ENCODE measurements at places on chromosomes 2 and 18.

DNA sequence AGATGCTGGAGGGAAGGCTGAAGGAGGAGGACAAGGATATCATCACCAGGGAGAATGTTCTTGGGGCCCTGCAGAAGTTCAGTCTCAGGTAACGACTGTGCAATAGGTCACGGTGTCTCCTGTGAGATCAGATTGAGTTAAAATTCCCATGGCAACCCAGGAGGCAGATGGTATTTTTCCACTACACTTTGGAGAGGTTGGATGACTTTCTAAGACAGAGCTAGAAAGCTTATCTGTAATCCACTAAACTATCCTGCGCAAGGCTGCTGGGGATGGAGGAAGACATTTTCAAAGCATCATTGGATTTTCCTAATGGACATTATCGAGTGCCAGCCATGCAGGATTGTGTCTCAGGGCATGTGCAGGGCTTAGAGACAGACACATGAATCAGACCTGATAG is 74.6 kb downstream of the ARMC9 start:
- ATAC-seq: no peak

DNA sequence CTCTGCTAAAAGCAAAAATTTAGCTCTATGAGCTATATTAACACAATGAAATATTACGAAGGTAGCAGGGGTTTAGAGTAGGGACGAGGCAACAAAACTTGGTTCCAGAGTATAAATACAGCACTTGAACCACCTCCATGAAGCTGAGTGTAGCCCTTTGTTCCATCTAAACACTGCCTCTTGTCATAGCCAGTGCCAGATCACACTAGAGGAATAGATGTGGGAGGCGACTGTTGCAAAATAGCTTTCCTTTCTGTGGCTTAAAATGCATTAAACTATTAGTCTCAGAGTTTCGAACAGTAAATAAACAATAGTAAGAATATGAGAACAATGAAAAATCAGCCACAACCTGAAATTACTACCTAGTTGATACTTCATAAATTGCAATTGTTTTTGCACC is 29.8 kb downstream of the PIEZO2 start:
- ATAC-seq: no peak

DNA sequence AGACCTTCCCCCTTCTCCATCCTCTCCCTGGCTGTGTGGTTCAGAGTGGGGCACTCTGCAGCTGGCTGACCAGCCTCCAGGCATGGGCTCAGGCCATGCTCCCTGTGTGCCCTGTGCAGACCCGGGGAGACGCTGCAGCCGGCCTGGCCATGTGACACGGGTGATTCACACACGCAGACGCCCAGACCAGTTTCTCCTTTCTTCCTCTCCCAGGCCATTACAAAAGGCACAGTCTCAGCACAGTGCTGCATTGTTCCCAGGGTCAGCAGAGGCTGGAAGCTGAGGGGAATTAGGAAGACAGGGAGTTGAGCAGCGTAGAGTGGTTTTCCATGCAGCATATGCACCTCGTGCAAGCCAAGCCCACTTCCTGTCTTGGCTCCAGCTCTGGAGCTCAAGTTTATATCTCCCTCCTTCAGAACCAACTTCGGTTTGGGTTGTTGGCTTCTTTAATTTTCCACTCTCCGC is 288.5 kb downstream of the TNS1 start:
- no peak for ATAC-seq

DNA sequence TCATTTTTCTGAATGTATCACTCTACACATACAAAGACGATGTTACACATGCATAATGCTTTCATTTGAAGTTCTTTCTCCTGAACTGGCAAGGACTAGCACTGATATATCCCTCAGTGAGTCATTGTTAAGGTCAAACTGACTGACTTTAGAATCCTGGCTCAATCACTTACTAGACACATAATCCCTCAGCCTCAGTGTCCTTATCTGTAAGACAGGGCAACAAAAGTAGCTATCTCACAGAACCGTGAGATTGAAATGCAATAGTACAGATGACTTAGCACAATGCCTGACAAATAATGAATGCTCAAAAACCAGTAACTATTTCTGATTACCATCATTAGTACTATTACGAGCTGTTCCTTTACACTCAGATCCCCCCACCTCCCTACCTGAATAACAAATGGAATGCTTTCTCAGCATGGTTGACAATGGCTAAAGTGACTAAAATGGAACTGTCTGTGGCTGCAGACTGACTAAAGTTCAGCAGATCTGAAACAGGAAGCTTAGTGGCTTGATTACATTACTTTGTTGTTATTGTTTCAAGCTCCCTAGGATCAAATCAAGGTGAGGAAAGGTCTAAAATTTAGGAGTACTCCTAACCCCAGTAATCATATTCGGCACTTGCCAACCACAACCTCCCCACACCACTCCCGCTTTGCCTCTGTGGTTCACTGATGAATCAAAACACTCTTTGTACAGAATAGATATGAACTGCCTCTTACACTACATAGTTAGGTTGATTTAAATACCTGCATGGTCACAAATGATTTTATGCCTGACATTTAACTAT is 35.8 kb upstream of the CACNB4 start:
- ATAC-seq: peak; percentile 78

DNA sequence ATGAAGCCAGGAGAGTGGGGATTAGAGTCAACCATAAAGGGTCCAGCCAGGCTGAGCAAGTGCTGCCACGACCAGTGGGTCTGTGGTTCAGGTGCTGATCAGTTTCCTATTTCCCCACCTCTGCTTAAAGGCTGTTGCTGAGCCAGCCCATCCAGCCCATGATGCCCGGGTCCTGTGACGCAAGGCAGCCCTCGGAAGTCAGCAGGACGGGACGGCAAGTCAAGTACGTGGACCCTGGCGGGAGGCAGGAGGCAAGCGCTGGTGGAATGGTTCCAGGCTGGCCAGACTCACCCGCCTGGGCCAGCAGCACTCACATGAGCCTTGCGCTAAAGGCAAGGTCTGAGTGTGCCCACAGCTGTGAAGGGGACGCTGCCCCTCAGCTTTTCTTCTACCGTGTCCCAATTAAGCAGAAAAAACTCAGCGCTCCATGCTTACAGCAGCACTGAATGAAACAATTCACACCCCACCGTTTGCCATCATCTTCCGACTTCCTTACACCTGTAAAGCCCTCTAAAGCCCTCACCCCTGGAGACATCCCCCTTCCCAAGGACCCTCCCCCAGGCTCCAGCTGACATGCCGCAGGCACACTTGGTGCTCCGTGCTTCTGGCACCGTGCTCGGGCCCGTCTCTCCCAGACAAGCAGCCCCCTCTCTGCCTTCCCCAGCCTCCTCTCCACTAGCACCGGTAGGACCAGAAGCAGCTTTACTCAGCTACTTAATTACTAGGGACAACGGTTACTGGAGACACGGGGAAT is 11.3 kb upstream of the RPL31 start:
- no peak for ATAC-seq

DNA sequence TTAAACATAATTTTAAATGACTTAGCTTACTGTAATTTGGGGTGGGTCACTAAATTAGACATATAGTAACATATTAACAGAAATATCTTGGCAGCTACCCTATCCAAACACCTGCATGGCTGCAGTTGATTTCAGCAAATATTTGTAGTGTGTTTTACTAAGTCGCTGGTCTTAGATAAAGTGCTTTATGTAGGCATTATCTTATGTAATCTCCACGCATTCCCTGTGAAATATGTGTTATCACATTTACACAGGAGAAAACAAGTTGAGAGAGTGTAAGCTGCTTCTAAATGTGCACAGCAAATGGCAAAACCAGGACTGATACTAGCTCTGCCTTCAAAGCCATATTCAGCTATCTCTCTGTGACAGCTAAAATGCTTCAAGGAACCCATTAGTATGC is 72.0 kb downstream of the NYAP2 start:
- no peak for ATAC-seq

- no peak for ATAC-seq
These were observed 146.5 kb downstream of the NDUFA10 start for GRCh38 chr2:239878686-239879085.

Measured in activated CD4-positive, CD25-positive, alpha-beta regulatory T cell treated with anti-CD3 and anti-CD28 coated beads, Interleukin-2, amount 50 U/mL, for 24 hours (primary cell).